H1 (cell line): ENCODE measurements at places on chromosomes 7 and 10. TPM values are rescaled to one million over a fixed set of nuclear protein-coding genes. Genes with fewer than 3 reads are reported as not detected.

DNA sequence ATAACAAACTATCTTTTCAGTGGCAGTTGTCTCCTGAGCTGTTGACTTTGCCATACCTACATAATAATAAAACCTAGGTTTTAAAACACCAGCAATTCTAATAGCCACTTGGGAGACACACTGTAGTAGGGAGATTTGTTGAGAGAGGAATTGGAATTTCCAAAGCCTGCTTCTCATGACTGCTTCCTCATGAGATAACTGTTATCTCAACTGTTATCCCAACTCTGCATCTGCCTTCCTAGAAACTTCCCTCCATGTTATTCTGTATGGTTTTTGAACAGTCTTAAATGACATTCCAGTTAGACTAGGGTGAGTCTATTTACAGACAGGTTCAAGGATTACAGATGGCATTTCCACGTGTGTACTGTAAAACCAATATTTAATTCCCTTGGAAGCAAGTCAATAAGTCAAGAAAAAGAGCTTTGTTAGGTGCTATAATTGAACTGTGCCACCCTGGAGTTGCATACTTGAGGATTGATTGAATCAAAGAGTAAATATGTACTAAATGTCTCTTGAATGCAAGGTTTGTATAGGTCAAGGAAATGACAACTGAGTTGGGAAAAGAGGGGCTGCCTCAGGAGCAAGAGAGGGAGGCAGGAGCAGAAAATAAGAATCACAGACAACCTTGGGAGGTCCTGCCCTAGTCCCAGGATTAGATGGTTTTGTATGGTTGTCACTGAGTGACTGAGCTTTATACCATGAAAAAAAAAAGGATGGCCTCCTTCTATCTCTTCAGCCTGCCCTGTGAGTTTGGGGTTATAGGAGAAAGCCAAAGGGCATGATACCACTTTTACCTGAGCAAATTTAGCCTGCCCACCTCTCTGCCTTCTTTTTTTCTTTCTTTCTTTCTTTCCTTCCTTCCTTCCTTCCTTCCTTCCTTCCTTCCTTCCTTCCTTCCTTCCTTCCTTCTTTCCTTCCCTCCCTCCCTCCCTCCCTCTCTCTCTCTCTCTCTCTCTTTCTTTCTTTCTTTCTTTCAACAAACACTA lies 9.9 kb upstream of the TM9SF3 start:
- no peak for DNase-seq

DNA sequence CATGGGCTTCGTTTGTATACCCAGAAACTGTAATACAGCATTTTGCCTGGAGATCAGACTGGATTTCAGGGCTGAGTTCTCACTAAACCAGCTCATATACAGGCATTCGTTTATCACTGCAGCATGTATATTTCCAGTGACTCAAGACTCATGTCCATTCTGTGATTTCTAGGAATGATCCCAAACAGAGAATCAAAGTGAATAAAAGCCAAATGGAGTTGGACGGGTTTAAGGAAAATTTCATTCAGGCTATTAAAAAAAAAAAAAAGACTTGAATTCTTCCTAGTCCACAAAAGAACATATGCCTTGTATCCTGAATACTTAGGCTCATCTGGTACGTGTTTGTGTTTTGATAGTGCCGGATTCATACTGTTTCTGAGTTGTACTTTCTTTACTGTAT lies 46.8 kb downstream of the TET1 start:
- no peak for DNase-seq

Gene ASZ1
- not detected in 2 replicates for total RNA-seq

DNA sequence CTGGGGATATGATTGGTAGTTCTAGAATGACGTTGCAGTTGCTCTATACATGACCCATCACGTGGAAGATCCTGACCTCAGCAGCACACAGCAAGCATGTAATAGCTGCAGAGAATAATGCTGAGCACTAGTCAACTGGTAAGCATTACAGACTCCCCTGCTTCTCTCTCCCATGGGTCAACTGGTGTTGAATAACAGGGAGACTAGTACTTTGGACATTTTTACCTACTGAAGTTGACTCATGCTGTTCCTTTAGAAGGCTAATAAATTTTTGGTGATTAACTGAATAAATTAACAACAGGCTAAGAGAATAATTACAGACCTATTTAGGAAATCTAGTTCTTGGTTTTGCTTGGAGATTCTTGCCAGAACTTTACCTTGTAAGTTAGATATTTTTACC lies 234.1 kb downstream of the AUTS2 start:
- no peak for DNase-seq

Gene CD36
- 0.60 and 1.5 TPM in 2 replicates for total RNA-seq

DNA sequence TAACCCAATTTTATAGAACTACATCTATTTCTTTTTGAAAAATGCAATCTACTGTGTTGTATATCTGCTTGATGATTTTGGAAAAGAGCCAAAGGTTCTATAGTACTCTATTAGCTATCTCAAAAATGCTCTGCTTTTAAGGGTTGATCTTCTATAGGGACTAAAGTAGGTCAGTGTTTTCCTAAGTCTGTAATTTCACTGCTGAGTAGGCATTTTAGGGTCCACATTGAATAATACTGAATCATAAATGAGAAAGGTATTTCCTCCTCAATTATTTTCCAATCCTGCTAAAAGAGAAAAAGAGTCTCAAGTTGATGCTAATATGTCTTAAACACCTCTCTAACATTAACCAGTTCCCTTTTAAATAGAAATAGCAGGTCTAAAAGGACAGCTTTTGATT lies 244.2 kb downstream of the LHFPL3 start:
- no peak for DNase-seq

Gene ANKRD2
- total RNA-seq: not detected in 2 replicates

DNA sequence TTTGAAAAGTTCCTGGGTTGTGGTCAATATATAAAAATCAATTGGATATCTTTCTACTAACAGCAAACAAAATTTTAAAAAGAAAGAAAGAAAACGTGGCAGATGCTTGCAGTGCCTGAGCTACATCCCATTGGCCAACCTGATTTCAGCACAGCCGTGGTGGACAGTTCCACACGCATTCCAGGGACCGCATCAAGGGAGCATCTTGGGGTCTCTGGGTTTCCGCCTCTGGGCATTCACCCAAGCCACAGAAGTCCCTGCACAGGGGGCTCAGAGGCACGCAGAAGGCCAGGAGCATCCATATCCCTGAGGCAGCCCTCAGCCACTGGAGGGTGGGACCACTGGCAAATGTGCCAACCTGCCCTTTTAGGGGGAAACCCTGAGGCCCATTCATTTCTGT lies 254.5 kb upstream of the RNF32 start:
- DNase-seq: no peak

GRCh38 chr10:27890971-27891370 lies 107.9 kb downstream of the ODAD2 start:
- DNase-seq: no peak

GRCh38 chr7:100190048-100190711 lies 12.5 kb downstream of the STAG3 start:
- DNase-seq: no peak

Gene TMEM176B
- total RNA-seq: 1.2 TPM in 2 replicates

DNA sequence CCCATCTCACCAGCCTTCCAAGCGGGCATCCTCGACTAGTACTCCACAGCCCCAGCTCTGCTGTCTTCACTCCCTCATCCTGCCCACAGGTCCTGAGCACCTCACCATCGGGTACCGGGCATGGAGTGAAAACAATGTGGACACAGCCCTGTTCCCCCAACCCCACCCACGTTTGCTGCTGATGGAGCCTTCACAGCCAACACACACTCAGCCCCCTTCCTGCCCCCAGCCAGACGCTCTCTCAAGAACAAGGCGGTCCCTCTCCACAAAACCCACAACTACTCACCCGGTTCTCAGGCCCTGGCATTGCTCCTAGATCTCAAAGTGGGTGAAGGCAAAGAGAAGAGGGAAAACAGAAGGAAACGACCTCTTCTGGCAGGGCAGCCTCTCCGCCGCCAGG lies 56.1 kb downstream of the SLIT1 start:
- no peak for DNase-seq

DNA sequence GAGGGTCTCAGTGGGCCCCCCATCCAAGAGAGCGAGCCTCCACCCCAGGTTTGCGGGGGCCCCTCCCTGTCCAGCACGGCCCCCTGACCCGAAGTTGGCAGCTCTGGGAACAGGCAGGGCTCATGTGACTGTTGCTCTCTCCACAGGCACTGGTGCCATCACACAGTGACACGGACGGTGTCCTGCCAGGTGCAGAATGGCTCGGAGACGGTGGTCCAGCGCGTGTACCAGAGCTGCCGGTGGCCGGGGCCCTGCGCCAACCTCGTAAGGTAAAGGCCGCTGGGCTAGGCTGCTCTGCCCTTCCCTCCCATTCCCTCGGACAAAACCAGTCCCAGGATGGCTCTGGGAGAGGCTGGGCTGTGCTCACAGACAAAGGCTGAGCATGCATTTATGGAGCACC lies 57.2 kb downstream of the COL26A1 start:
- DNase-seq: no peak

DNA sequence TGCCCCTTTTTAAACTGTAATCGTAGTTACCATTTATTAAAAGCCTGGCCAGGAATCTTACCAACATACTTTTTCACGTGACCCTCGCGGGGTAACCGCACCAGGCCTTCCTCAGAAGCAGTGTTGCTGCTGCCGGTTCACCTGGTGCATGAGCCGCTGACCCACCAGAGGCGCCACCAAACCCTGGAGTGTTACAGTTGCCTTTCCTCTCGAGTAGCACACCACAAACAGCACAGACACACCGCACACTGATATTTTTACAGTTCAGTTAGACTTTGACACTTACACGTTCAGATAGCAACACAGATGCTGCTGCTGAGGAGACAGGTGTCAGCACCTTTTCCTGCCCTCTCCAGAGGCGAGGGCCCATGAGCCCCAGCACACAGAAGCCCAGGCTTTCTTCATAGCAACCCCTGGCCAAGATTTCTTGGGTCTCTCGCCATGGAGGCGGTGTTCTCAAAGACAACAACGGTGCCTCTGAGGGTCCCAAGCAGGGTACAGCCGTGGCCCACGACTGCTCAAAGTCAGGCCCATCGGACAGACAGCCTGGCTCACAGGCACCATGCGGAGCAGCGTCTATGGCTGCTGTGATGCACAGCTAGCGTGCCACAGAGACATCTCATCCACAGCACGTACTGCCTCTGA lies 123.1 kb downstream of the DIP2C start:
- no peak for DNase-seq

DNA sequence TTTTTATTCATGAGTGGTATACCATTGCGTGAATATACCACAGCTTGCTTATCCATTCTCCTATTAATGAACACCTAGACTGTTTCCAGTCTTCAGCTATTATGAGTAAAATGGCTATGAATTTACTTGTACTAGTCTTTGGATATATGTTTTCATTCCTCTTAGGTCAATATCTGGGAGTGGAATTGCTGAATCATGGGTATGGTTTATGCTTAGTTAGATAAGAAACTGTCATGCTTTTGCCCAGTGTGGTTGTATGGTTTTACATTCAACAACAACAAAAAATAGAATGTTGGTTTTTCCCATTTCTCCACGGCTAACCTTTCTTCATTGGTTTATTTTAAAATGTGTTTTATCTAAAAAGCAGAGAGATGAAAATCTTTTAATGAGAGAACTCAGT lies 308.3 kb downstream of the PHF14 start:
- DNase-seq: no peak

GRCh38 chr10:33760056-33760943 lies 425.8 kb upstream of the NRP1 start:
- DNase-seq: no peak

- no peak for DNase-seq
Observed at GRCh38 chr7:78254726-78255055, 456.1 kb downstream of the PHTF2 start.

Gene ASAH2
- total RNA-seq: 2.0 and 3.1 TPM in 2 replicates

GRCh38 chr7:664402-664775 lies 62.1 kb upstream of the DNAAF5 start:
- no peak for DNase-seq

Gene CCL24
- total RNA-seq: not detected in 2 replicates

DNA sequence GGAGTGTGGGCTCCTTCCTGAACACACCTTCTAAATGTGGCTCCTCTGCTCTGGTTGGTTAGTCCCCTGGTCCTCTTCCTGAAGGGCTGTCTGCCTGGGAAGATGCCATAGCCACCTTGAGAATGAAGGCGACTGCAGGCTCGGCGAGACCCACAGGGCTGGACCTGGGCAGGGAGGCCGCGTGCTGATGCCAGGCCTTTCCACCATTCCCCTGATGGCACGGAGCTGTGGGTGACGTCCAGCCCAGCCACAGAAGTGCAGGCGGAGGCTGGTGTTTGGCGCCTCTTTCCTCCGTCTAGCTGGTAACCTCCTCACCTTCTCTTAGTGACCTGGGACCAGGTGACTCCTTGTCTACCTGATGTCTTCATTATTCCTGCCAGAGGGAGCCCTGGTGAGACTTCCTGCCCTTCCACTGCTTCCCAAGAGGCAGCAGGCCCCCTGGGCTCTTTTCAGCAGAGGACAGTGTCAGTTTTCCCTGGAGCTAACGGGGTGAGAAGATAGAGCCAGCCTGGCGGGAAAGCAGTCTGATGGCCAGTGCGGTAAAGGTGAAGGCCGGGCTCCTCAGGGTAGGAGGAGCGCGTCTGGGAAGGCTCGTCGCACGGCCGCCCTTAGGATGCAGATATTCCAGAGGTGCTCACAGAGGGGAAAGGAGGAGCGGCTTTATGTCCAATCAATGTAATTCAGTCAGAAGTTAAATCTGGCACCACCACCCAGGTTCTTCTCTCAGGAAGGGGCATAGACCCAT lies 34.9 kb downstream of the GBX1 start:
- DNase-seq: no peak

DNA sequence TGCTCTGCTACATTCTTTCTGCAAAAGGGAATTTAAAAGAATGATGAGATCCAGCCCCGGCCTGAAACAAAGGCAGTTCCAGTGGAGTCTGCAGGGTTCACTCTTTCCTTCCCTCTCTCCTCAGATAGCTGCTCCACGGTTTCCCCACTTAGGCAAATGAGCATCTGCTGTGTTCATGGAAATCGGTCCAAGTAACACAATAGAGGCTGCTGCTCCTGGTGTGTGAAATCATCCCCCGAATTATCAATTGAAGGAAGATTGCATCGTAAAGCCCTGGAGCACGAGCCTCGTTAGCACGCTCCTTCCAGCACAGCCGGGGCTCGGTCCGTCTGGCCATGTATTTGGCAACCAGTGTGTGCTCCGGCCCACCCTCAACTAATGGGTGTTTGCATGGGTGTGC lies 108.3 kb upstream of the DPP6 start:
- no peak for DNase-seq
